Hippocampal formation (tissue), 2 donors: ENCODE measurements at places on chromosomes 3 and 15.

DNA sequence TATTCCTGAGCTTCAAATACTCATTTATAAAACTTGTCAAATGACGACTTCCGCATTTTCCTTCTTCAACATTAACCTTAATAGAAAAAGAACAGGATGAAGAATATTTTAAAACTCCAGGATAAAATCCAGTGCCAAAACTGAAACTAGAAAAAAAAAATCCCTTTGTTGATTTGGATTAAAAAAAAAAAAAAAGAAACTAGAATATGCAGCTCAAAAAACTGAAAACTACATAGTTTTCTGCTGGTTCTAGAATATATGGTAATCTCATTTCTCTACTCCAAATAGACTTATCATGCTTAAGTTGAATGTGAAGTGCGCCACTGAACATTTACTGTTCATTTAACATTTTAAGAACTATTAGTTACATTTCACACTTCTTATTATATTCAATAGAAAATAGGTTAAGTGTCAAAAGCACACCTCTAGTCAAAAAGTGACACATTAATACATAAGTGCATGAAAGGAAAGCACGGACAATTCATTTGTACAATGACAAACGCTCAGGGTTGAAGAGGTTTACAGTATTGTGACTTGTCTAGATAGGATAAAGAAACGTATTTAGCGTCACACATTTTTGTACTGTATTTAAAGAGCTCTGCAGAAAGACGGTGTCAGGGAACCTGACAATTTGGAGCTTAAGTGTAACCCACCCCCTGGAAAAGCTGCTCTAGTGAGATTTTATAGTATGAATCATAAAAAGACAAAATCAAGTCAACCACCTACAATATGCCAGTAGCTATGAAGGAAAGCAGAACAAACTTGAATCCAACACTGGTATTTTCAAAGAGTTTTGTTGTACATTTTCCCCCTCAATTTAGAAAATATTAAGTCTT lies 5.8 kb downstream of the TRA2B start:
- DNase-seq: no peak

DNA sequence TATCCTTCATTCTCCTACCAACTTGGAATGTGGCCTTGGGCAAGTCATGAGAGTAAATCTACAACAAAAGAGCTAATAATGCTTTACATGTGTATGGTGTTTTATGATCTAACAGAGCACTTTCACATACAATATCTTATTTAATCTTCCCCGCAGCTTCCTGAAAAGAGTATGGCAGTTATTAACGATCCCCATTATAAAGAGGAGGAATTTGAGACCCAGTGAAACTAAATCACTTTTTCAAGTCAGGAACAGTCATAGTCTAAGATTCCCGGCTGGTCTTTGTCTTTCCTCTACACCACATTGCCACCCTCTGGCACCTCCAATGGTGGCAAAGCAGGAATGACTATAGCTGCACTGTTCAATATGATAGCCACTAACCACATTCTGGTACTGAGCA lies 69.7 kb upstream of the CMSS1 start:
- DNase-seq: no peak

DNA sequence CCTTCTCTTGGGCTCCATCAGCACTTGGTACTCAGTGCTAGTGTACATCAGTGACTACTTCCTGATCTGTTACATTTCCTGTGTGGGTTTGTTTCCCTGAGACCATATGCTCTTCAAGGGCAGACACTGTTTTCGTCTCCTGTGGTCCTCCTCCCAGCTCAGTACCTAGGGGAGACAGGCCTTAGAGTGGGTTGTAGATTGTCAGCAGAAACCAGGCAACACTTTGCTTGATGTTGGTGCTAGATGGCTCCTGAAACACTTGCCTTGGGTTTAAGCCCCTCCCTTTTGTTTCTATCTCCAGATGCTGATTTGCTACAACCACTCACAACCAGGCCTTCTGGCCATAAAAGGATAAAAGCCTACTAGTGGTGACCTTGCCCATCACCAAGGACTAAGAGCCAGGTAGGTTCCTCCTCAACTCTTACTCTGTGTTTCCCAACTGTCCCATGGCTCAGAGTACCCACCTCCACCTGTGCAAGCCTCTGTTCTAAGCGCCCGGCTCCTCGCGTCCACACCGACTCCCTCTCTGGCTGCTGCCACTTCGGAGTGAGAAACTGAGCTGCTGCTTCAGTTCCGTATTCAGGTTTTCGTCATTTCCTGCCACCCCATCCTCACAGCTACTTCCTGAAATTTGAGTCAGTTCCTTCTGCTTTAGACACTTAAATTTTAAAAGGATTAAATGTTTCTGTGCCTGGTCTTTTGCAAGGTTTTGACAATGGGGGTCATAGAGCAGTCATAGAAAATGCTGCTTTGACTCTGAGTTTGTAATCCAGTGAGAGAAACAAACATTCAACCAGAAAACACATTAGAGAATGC lies at the start of gene HCLS1:
Gene HCLS1 (minus strand): TSS at position 548 of the 816 bp plus-strand sequence. CDS start 2,556 bp downstream, outside the sequence.
- peak; percentile 8 for DNase-seq

- DNase-seq: no peak
Measured at GRCh38 chr15:67085818-67086636, 20.6 kb downstream of the SMAD3 start.

GRCh38 chr15:65044724-65045481 lies at the start of gene SLC51B:
SLC51B (plus strand) TSS chr15:65045387; CDS start chr15:65050005, 4,618 bp downstream.
- DNase-seq: no peak

GRCh38 chr3:45628746-45629145 lies 34.2 kb downstream of the LIMD1 start:
- DNase-seq: no peak
